Stimulated activated CD8-positive, alpha-beta memory T cell treated with anti-CD3 and anti-CD28 coated beads, Interleukin-4, amount 100 ng/mL, for 4 hours (primary cell): ENCODE measurements at places on chromosomes 7 and 10.

- no peak for DNase-seq
Measured at GRCh38 chr7:101553018-101553770, 75.9 kb downstream of the MYL10 start.

DNA sequence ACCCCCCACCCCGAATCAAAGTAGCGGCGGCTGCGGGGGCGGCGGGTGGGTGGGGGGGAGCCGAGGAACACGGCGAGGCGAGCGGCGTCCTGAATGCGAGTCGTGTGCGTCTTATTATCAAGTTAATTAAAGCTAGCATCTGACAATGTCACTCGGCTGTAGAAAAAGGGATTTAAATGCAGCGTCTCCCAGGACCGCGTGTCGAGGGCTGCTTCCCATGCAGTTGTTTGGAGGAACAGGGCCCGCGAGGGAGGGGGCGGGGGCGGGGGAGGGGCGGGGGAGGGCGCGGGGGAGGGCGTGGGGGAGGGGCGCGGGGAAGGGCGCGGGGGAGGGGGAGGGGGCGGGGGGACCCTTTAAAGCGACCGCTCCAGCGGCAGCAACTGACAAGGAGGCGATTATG is 2.7 kb upstream of the UNCX start:
- DNase-seq, result no peak

- DNase-seq, result no peak
Measured at GRCh38 chr10:3201796-3202195, 29.2 kb upstream of the PITRM1 start.

GRCh38 chr7:151704960-151705635 is 171.8 kb downstream of the PRKAG2 start:
- no peak for DNase-seq
